ENCODE measurements at places on chromosomes 11 and 22.

- no peak for DNase-seq
Observed at GRCh38 chr11:127074151-127074761, 73.7 kb upstream of the KIRREL3 start.

- no peak for DNase-seq
Observed at GRCh38 chr11:133202816-133203215, 329.5 kb downstream of the OPCML start.

DNA sequence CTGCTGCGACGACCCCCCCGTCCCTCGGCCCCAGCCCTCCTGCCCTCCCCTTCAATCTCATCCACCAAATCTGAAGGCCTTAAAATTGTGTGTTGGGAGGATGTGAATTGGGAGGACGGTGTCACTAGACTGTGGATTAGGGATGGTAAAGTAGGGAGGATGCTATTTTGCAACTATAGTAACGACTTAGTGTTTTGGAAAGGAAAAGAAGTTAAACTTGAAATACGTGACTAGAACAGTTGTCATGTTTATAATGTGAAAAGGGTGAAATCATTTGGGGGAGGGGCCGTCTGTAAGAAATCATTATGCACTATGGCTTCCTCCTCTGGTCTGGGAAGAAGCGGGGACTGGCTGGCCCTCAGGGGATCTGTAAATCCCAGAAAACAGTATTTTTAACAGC, 43.4 kb upstream of the NNMT start:
- no peak for DNase-seq

DNA sequence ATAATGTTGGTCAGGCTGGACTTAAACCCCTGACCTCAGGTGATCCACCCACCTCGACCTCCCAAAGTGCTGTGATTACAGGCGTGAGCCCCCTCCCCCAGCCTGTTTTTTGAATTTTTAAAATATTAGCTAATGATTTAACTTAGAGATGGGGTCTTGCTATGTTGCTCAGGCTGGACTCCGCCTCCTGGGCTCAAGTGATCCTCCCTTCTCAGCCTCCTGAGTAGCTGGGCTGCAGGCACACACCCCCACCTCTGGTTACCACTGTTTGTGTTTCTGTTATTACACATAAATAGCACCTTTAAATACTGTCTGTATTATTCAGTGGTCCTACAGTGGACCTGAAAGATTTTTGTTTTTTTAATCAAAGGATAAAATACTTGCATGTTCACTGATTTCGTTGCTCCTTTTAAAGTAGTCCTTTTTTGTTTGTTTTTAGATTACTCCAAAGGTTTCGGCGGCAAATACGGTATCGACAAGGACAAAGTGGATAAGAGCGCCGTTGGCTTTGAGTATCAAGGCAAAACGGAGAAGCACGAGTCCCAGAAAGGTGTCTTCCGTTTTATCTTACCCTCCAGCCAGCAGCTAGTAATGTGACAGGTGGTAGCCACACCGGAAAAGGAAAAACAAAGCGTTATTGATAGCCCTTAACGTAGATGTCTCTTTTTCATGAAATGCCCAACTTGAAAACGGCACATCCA, 21.1 kb downstream of the CTTN start:
- no peak for DNase-seq

DNA sequence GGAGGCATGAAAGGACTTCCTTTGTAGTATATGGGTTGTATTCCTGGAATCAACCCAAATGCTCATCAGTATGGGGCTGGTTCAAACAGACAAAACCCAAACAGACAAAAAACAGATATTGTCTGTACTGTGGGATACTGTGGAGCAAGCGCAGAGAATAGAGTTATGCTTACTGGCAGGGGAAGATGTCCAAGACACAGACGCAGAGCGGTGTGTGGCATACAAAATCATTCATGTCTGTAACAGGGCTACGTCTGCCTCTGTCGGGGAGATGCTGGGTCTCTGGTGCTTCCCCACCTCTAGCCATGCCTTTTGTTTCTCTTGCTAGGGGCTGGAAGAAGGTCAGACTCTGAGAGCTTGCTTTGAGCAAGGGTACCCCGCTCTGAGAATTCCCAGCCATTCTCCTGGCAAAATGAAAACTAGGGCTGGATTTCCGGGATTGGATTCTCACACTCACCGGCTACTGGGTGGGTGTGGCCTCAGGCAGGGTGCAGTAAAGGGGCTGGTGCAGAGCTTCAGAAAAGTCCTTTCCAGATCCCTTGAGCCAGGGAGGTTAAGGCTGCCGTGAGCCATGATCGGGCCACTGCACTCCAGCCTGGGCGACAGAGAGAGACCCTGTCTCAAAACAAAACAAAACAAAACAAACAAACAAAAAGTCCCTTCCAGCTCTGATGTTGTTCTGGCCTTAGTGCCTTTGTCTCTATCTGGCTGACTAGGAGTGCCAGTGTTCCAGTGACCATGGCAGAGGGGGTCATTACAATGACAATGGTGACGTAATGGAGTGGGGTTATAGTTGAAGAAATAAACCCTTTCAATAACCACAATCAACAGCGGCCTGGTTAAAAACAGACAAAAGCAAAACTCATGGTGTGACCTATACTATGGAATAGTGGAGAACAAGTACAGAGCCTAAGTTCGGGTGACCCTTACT, 2.9 kb upstream of the ABCC8 start:
- no peak for DNase-seq

GRCh38 chr22:48444320-48445112, 1383.2 kb downstream of the BRD1 start:
- no peak for DNase-seq

DNA sequence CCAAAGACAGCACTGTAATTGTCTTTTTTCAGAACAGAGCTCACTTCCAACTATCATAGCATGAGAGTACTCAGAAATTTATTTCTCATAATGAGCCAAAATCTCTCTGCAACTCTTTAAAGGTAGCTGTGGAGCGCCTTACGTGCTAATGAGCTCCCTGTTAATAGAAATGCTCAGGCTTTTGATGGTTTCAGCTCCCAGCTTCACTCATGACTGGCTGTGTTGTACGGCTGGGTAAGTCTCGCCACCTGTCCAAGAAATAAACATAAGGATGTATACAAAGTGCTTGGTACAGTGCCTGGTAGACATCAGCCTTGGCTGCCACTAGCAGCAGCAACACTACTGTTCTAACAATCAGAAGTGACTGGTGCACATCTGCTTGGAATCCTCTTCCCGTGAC, 109.4 kb downstream of the LDLRAD3 start:
- DNase-seq, result no peak

GRCh38 chr22:27840436-27840835, 38.9 kb upstream of the MN1 start:
- no peak for DNase-seq

- DNase-seq, result no peak
Observed at GRCh38 chr22:48919187-48919590, 908.5 kb downstream of the BRD1 start.

GRCh38 chr11:85040166-85040565, 587.0 kb downstream of the DLG2 start:
- no peak for DNase-seq

DNA sequence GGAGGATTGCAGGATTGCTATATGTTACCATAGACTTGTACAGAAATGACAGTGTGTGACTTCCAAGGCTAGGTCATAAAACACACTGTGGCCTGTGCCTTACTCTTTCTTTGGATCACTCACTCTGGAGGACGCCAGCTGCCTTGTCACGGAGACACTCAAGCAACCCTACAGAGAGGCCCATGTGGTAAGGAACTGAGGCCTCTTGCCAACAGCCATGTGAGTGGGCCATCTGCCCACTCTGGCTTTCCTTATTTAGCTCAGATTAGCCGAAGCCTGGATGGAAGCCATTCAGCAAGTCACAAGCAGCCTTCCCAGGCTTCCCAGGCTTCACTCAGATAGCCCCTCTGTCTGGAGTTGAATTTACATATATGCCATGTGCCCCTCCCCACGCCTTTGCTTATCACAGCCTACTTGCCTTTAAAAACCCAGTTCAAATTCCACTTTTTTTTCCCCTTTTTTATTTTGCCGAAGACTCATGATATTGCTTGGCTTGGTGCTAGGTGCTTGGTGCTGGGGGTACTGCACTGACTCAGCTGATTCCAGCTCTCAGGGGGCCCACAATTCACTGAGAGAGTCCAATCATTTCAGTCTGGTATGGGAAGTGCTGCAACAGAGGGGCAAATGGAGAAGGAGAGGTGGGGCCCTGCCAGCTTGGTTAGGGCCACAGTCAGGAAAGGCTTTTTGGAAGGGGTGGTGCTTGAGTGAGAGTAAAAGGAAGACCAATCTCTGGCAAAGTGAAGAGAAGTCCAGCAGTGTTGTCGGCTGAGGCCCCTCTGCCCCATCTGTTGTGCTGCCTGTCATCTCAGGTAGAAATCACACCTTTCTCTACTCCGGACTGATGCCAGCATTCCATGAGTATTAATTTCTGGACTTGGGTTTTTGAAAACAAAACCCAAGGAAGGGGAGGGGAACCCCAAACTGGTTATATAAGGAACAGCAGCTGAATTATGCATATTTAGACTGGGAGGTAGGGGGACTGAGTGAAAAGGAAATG, 14.5 kb upstream of the P4HA3 start:
- DNase-seq, result no peak

- DNase-seq, result no peak
Observed at GRCh38 chr11:27754035-27755017, 54.1 kb upstream of the BDNF start.

- DNase-seq, result no peak
Observed at GRCh38 chr11:1931341-1932104, 12.0 kb downstream of the TNNT3 start.

- DNase-seq, result no peak
Observed at GRCh38 chr11:121112498-121113455, 11.7 kb downstream of the TECTA start.

All from T-helper 1 cell (primary cell).